SW 1271 (cell line): ENCODE measurements at places on chromosomes 1 and 21.

- DNase-seq: no peak
Observed at GRCh38 chr1:97245682-97246081, 524.1 kb downstream of the PTBP2 start.

DNA sequence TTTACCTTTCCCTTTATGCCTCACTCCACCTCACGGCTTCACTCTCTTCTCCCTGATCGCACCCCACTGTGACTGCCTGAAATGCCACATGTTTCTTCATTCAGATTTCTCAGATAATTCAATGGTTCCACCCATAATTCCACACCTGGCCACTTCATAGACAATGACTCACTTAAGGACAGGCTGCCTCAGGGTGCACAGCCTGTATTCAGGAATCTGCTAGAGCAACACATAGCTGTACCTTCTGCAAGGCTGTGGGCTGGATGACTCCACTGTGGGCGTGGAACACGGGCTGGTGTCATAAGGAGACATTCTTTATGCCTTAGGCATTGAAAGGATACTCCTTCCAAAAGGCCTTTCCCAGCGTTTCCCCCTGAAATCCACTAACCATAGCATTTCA, 36.1 kb downstream of the L1TD1 start:
- DNase-seq: peak; percentile 13

- DNase-seq: no peak
Observed at GRCh38 chr1:242754926-242755325, 230.4 kb upstream of the PLD5 start.

DNA sequence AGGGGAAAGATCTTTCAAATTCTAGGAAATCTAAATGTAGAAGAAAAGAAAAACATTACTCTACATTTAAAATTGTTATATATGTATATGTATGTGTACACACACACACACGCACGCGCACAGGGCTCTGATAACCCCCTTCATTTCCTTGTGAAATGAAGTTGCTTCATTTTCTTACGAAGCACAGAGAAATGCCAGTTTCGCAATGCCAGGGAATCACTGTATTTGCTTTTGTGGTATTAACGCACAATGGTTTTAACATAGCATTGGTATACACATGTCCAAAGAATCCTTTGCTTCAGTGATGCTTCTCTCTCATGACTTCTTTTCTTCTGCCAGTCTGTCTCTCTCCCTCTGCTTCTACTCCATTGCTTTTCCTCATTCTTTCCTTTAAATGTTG, 8.4 kb upstream of the DDAH1 start:
- no peak for DNase-seq

- DNase-seq: no peak
Observed at GRCh38 chr1:182041615-182042014, 19.9 kb downstream of the ZNF648 start.

GRCh38 chr21:43757601-43758000, 18.5 kb downstream of the CSTB start:
- no peak for DNase-seq

- DNase-seq: no peak
Observed at GRCh38 chr1:230394134-230394533, 32.0 kb downstream of the PGBD5 start.

GRCh38 chr21:34526618-34527290, 14.7 kb upstream of the KCNE1 start:
- peak; percentile 92 for DNase-seq

DNA sequence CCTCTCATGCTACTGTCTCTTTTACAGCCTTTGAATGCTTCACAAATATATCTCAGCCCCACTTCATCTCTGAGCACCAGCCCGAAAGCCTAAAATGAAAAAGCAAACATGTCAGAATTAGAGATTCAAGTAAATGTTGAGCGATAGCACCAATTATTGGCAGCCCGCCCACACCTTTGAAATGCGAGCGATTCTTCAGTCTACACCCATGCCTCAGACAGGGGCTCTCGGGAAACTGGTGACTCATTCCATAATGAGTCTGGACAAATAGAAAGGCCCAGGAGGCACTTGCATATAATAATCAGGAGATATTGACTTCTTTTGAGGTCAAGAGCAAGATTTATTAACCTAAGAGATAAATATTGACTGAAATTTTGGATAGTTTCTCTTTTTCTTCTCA, 487.3 kb upstream of the PTBP2 start:
- no peak for DNase-seq

DNA sequence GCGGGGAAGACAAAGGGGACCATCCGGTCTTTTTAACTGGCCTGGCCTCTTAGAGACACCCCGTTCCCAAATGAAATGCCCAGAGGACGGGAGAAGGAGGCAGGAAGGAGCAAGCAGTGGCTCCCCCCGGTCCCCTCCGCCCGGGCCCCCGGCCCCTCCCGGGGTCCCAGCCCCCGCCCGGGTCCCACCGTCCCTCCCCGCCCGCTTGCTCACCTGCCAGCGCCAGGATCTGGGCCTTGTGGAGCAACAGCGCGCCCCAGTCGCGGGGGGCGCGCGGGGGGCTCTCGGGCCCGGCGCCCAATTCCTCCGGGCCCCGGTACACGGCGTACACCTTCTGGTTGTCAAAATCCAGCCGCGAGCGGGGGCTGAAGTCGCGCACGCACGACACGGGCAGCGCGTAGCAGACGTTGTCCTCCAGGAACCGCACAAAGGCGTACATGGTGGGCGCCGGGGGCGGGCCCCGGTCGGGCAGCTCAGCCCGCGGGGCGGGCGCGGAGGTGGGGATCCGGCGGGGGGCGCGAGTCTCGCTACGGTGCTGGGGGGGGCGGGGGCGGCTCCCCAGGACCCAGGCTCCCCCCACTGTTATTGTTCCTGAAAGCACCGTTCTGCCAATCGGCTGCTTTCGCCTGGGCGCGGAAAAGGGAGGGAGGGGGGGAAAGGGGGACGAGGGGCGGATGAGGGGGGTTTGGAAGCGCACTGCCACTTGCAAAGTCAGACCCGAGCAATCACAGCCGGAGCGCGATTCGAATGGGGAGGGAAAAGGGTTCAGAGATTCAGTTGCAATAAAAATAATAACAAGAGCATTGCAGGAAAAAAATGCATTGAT, at the start of gene BEND5:
BEND5 (minus strand) TSS at position 499 of the 826 bp plus-strand sequence; CDS start at position 439, 60 bp downstream.
- DNase-seq: no peak

GRCh38 chr1:245788269-245788668, 633.5 kb downstream of the KIF26B start:
- no peak for DNase-seq

- DNase-seq: no peak
Observed at GRCh38 chr1:41483001-41483850, 1.3 kb downstream of the EDN2 start.

- no peak for DNase-seq
Observed at GRCh38 chr1:27878787-27879335, 6.5 kb downstream of the THEMIS2 start.

DNA sequence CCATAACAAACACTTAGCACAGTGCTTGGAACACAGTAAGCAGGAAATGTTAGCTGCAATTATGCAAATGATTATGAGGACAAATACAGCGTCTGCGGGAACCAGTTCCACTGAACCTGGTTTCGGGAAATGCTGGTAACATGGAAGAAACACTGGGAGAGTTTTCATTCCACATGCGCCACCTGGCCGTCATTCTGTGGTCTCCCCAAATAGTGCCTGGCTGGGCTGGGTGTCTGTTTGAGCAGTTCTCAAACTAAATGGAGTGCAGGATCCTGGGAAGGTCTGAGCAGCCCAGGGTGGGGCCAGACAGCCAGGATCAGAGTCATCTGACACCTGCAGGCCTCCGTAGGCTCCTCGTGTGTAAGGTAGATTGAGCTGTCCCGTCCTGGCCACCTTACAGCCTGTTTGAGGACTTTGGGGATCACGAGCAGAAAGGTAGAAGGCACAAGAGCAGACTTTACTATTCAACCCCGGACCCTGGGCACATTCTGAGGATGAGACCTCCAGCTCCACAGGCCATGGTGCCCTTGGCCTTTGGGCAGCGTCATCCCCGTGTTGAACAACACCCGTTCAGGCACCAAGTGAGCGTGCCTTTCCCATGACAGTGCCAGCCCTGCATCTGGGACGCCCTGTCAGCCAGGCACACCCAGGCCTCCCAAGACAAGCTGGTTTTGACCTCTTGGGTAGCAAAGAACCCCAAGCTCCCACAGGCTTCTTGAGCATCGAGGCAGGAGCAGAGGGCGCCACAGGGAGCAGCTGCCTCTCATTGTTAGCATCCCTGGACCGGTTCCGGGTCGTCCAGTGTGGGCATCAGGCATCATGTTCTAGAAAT, 101.9 kb downstream of the PRDM2 start:
- no peak for DNase-seq

GRCh38 chr21:26815197-26815596, 30.0 kb downstream of the ADAMTS1 start:
- DNase-seq: no peak

DNA sequence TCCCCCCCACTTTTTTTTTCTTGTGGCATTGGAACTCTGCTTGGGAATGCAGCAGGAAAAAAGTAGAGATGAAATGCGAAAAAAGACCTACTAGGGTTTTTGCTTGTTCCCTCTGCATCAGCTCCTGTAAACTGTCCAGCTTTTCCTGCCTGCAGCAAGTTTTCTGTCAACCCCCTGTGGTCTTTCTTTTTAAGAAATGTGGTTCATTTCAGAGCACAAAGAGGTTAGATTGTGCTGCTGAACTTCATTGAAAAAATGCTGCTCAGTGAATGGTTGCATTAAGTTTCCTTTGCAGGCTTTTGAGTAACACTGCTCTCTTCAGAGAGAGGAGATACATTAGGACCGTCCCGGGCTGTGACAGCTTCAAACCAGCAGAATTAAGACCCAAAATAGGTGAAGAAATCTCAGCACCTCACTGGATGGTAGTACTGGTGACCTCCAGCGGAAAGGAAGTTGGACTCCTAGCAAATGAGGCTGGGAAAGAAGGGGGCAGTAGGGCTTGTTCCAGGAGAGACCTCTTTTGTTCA, 80.7 kb downstream of the NDUFS5 start:
- DNase-seq: no peak

- no peak for DNase-seq
Observed at GRCh38 chr1:248714248-248714647, 11.7 kb upstream of the OR14I1 start.
